Kidney (tissue), 22 donors: ENCODE measurements at places on chromosomes 4 and X. TPM values are rescaled to one million over a fixed set of nuclear protein-coding genes. Genes with fewer than 3 reads are reported as not detected.

Gene LRRC66
- polyA plus RNA-seq = 0.45 TPM

Gene SMARCA5
- polyA plus RNA-seq = 25.9 TPM

Gene XAGE1B
- polyA plus RNA-seq = not detected

Gene CITED1
- polyA plus RNA-seq = 1.5 TPM

Gene PABPC5
- polyA plus RNA-seq = 0.26 TPM

Gene ACTRT1
- polyA plus RNA-seq = not detected

Gene RIPPLY1
- polyA plus RNA-seq = 6.9 TPM

Gene CCDC160
- 7.0 TPM for polyA plus RNA-seq

Gene FGFBP2
- not detected for polyA plus RNA-seq

GRCh38 chrX:109697855-109698254, 35.2 kb downstream of the ACSL4 start:
- DNase-seq = no peak

- no peak for DNase-seq
Observed at GRCh38 chrX:13298836-13299235, 21.0 kb downstream of the ATXN3L start.

GRCh38 chr4:163085085-163085484, 81.6 kb downstream of the NAF1 start:
- no peak for DNase-seq

- DNase-seq = no peak
Observed at GRCh38 chr4:181599134-181599533, 644.1 kb upstream of the TENM3 start.

GRCh38 chrX:110204986-110205385, 112.9 kb downstream of the AMMECR1 start:
- DNase-seq = no peak

GRCh38 chr4:123248085-123248659, 148.4 kb upstream of the SPRY1 start:
- no peak for DNase-seq

DNA sequence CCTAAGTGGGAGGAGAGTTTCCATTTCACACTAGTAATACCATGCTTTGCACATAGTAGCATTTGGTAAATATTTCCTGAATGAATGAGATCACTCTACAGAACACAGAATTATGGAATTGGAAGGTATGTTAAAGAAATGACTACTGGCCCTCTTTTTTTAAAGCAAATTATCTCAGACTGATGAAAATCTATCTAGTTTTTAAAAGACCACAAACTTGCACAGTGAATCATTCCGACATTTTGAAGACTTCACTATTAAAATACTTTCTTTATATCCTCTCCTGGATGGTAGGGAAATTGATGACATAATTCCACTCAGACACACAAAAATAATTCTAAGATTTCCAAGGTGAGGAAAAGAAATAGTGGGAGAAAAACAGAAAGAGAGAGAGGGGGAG, 68.4 kb upstream of the ETNPPL start:
- DNase-seq = no peak

- DNase-seq = no peak
Observed at GRCh38 chrX:16993791-16994318, 47.4 kb downstream of the REPS2 start.

DNA sequence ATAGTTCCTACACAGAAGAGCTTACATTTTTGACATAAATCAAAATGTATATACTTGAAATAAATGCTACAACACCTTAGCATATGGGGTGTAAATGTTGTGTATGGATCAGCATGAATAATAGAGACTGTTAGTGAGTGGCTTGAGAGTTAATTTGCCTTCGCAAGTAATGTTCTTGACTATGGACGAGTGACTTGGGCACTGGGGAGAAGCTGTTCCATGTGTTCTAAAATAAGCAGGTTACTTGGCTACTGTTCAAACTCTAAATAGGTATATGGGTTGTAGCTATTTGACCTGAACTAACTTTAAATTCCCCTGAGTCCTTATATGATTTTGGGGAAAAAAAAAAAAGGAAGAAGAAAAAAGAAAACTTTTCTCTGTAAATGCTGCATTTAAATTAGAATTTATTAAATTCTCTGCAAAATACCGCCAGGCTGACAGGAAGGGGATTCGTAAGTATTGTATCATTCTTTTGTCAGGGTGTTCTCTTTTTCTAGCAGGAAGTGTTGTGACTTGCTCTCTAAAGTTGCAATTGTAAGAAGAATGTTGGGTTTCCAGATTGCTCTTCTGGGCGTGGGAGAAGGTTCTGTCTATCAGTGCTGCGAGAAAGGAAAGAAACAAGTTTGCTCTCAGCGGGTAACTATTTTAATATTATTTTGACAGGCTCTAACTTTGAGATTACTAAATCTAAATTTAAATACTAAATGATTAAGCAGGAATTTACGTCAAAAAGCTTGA, 32.2 kb downstream of the PLS3 start:
- no peak for DNase-seq

- DNase-seq = no peak
Observed at GRCh38 chrX:30248854-30249253, 1.9 kb downstream of the MAGEB1 start.

DNA sequence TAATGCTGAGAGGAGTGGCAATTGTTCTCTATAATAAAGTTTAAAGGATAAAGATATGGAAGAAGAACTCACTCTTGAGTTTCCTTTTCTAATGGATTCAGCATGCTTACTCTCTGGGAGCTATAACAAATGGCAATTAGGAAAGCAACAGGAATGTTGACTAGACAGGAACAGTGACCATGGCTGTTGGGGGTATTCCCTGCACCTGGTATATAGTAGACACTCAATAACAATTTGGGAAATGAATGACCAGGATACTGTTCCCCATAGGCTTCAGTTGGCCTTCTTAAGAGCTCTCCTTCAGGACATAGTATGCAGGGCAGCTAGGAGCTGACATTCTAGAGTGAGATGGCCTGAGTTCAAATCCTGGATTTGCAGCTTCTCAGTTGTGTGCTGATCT, 1.8 kb downstream of the LIMCH1 start:
- no peak for DNase-seq

GRCh38 chr4:14151101-14151500, 523.6 kb upstream of the BOD1L1 start:
- no peak for DNase-seq

- DNase-seq = peak; percentile 80
Observed at GRCh38 chr4:185534866-185535611, at the start of gene PDLIM3. Gene PDLIM3 (minus strand): TSS chr4:185535507. CDS start chr4:185535434, 73 bp downstream.

GRCh38 chr4:6338951-6339817, 69.5 kb downstream of the WFS1 start:
- DNase-seq = no peak

DNA sequence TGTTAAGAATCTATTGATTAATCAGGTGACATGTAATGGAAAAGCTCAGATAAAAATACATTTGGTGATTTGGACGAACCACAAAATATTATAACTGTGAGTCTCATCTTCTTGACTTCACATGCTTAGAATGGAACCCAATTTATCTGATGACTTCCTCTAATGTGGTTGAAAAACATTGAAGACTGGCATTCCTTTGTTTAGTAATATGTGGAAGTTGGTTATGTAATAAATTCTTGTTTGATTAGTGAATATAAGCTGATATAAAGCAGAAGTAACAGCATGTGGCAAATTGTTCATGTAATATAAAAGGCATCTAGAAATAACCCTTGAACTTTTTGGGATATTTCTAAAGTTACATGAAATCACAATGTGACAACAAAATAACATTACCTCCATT, 9.7 kb downstream of the GIMD1 start:
- DNase-seq = no peak

GRCh38 chr4:132709056-132709455, 440.0 kb upstream of the PCDH10 start:
- DNase-seq = no peak

- DNase-seq = peak; percentile 71
Observed at GRCh38 chrX:129759576-129760061, 20.1 kb upstream of the SASH3 start.

GRCh38 chr4:47619691-47620090, 134.6 kb downstream of the ATP10D start:
- no peak for DNase-seq

DNA sequence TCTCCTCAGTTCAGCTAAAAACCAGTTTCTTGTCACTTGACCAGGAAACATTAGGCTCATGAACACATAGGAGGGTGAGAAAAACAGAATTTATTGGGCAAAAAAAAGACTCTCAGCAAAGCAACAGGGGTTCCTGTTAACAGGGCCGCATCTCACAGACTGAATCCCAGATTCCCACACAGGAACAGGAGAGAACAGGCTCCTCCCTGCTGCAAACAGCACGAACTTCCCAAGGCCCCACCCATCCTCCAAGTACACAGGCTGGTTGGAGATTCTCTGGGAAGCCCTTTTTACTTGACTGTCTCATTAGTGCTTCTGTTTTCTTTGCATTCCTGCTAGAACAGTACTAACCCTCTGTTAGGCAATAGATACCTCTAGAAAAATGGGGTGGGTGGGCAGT, 52.4 kb upstream of the IL21 start:
- DNase-seq = no peak

DNA sequence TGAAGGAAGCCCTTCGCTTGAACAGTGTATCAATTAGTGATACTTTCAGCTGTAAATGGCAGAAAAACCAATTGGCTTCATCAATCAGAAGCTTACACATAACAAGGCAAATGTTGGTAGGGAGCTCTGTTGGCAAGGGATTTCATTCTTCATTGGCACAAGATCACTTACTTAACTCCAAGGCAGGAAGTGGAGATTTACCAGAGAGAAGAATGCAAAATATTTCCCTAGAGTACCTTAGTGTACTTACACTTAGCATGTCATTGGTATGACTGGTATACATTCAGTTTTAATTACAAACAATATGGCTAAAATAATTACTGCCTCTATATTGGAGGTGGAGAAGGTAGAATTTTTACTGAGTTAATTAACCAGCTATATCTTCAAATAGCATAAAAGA, 545.0 kb downstream of the GABRG1 start:
- no peak for DNase-seq

- DNase-seq = no peak
Observed at GRCh38 chrX:1336948-1337779, 579 bp downstream of the IL3RA start.

DNA sequence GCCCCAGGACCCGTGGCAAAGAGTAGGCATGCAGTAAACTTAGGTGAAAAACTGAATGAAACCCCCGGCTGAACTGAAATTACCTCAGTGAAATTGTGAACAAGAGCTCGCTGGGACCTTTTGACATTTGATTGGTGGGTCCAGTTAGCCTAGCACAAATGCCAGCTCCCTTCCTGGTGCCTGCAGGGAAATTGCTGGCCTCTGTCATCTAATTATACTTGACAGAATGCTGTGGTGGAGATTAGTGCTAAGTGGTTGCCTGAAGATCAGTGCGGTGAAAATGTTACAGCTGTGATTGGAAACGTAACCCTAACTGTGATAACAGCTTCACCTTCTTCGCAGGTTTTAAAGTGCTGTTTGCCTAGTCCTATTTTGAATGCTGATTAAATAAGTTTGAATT, 43.0 kb downstream of the ADD1 start:
- no peak for DNase-seq

GRCh38 chr4:119231491-119231890, 19.0 kb downstream of the USP53 start:
- no peak for DNase-seq

- DNase-seq = peak; percentile 58
Observed at GRCh38 chr4:101348995-101349800, 1.9 kb upstream of the PPP3CA start.

- no peak for DNase-seq
Observed at GRCh38 chrX:17597327-17597726, 140.0 kb upstream of the SCML1 start.

DNA sequence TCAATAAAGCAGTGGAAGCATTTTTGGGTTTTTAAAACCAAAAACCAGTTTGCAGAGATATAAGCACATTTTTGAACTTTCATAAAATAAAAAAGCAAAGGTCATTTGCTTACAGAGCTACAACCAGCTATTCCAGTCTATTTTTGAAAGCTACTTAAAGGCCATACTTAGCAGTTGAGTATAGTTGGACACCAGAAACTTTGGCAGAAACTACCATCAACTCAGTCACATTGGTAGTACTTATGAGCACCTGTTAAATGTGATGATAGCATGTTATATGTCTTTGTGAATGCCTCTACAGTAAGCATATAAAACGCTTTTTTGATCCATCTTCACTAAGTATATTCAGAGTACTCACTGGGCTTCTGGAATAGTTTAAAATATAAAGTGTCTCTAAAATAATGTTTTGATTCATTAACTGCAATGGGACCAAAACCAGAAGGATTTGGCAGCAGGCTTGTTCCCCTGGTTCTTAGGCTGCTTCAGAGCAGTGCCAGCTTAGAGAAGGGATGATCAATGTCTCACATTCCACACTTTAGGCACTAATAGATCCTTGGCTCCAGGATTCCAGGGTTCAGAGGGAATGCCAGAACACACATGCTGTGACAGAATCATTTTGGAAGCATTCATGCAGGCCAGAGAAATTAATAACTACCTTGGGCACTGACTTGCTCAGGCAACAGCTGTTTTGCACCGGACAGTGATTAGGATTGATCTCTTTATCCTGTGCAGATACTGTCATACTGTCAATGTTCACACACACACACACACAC, 103.9 kb downstream of the IQCM start:
- DNase-seq = no peak

GRCh38 chr4:105119356-105119755, 27.3 kb upstream of the TET2 start:
- no peak for DNase-seq

GRCh38 chrX:108447303-108447702, 7.7 kb downstream of the COL4A5 start:
- no peak for DNase-seq

DNA sequence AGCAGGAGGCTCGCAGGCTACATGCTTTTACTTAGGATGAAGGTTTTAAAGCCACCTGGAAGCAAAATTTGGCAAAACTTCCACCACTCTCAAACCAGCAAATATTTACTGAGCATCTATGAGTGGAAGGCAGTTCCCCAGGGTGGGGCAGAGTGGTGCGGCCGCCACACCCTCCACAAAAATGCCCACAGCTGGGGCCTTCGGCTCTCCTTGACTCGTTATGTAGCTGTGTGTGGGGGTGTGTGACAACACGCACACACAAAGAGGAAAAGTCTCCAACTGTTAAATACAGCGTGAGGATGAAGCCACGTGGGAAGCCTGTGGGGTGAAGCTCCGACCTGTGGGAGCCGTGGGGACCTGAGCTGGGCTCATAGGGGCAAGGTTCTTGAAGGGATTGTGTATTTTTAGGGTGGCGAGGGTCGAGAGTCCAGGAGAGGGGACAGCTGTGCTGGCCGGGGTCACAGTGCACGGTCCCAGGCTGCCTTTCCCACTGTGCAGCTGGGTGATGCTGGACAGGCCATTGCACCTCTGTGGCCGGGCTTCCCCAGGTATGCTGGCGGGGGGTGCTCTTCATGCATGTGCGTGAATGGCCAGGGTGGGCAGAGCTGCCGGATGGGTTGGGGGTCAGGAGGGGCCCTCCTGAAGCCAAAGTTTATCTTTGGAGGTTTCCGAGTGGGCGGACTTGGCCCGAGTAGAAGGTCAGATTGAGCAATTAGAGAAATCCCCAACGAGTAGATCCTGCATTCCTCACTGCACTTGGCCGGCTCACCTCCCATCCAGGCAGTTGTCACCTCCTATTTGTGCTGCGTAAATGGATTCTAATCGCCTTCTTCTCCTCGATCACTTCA, 25.4 kb downstream of the SORCS2 start:
- no peak for DNase-seq

DNA sequence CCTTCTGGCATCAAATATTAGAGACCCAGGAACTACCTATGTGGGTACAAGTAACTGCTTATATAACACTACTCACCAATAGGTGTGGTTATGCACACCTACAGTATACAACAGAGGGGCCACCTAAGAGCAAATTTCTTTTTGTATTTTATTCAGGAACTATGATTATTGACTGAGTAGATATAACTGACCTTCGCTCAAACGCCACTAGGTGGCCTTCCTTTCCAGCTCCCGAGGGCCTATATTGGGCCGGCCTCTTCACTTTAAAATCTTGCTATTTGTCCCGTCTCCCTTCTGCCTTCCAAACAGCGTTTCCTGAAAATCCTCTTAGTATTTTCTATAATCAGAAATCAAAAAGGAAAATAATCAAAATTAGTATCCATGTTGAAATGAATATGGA, 19.9 kb upstream of the PABPC5 start:
- no peak for DNase-seq
